Anterior cingulate cortex (tissue), 58 donors: ENCODE measurements at places on chromosomes 7 and 10.
A peak's percentile ranks its signal among the peaks of the same experiment; 100 is the strongest.

DNA sequence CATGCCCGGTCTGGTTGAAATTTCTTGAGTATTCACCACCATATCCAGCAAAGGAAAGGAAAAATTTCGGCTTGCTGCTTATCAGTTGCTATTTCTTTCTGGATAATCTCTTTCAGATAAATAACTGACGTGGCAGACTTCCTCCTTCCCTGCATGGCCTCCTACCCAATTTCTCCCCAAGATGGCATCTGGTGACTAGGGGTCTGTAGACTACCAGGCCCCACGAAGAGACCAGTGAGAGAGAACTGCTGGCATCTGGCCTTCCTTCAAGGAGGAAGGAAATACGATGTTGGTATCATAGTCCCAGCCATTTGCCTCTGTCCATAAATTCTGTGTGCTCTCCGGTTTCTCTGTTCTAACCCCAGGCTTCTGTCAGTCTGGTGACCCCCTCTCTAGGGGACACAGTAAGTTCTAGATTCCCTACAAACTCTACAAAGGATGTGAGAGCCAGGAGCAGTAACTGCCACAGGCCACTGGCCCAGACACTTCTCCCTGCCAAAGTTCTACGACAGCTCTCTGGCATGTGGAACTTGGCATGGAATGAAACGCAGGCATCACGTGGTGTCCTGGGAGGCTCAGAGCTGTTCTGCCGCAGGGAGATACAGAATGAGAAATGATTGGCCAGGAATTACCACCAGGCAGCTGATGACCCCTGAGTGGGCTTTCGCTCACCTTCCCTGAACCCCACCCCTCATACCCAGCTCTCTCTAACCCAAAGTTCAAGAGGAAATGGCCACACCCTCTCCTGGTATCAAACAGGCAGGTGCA lies 30.0 kb upstream of the MSRB2 start:
- DNase-seq: peak; percentile 81

- no peak for DNase-seq
Measured at GRCh38 chr10:1575481-1576244, 161.7 kb downstream of the ADARB2 start.

GRCh38 chr7:116455009-116455408 lies 44.5 kb upstream of the CAV2 start:
- DNase-seq: no peak

DNA sequence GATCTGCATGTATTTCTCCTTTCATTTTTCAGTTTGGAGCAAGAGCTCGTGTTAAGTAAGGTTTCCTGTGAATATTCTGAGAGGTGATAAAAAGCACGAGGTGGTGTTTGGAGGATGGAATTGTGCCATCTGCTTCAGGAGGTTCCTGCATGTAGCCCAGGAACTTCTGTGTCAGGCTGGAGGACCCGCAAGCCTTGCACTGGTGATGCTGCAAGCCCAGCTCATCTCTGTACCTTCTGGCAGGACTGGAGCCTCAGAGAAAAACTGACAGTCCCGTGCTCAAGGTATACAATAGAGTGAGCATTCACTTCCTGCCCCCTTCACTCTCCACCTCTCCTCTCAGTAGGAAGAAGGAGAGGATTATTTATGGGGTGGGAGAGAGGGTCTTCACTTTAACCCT lies 240.7 kb upstream of the CCDC6 start:
- DNase-seq: no peak

DNA sequence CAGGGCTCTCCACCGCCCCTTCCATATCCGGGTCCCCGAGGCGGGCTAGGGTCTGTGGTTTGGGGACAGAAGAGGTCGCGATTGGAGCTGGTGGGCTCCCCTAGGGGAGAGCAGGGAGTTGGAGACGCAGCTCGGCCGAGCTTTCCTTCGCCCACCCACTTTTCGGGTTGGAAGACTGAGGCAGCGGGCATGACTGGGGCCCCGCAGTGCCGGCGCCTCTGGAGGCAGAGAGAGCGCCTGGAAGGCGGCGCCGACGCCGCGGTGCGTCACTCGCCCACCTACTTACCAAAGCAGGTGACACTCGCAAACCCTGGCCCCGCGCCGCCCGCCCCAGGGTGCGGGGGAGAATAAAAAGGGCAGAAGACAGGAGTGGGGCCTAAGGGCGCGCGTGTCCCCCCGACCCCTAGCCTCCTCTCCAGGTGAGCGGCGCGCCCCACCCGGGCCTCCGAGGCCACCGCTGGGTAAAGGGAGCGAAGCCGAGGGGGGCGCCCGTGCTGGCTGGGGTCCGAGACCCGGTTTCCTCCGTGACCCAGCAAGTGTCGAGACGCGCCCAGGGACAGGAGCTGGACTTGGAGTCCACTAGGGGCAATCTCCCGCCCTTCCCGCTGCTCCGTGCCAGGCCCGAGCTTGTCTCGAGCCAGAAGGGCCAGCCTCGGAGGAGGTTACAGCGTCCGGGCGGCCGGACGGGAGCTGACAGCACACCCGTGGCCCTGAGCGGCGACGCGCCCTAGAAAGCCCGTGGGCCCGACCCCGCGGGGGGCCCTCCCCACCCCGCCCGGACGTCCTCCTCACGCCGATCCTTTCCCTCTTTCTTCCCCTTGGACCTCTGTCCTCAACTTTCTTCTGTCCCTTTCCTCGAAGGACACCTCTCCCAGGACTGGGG lies 34.4 kb upstream of the GRID1 start:
- DNase-seq: no peak

GRCh38 chr7:125326666-125327255 lies 397.1 kb upstream of the POT1 start:
- DNase-seq: no peak

GRCh38 chr7:30567081-30567480 lies 27.6 kb upstream of the GARS1 start:
- DNase-seq: no peak

DNA sequence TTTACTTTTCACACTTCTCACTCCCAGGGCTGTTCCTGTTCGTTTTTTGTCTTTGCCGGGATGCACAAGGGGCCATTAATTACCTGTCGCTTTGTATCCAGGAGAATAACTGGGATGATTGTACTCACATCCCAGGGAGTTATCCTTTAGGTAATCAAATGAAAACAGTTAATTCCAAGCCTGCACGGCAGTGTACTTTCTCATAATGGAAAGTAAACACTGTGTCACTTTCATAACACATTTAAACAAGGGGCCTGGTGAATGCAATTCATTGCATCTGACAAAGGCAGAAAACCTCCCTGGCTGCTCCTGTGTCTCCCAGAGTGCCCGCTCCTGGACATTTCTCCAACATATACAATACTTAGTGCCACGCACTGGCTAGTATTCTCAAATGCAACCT lies 138.7 kb upstream of the CELF2 start:
- DNase-seq: no peak

DNA sequence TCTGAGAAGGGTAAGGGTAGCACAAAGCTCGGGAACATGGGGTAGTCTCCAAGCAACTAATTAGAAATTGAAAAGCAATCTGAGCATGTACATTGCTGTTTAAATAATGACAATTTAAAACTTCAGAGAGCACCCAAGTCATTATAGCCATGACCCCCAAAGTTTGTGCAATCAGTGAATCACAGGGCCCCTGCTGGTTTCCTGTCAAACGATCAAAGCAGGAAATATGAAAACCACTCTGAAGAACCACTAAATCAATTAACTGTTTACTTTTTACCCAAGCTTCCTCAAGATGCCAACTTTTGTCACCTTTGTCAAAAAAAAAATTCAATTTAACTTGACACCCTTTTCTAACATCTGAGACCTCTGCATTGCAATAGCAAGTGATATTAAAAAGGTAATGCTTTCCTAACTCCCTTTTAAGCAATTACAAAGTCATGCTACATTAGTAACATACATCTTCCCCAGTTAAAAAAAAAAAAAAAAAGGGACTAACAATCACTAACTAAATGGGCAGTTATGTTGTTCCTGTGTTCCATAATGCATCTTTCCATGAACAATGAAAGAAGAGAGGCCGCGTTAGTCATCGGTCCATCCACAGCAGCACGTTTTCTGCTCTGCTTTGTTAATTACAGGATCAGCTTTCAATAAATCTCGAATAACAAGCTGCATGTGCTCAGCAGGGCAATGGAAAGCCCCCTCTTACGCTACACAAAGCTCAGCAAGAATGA lies 80.6 kb downstream of the ETV1 start:
- DNase-seq: no peak

GRCh38 chr10:98555021-98555619 lies 108.4 kb upstream of the HPS1 start:
- DNase-seq: no peak

GRCh38 chr10:24901686-24902399 lies 50.6 kb downstream of the PRTFDC1 start:
- peak; percentile 20 for DNase-seq
